CD4-positive, alpha-beta T cell treated with Interleukin-1 beta for 1 hour (primary cell): ENCODE measurements at places on chromosomes 5 and 9.

DNA sequence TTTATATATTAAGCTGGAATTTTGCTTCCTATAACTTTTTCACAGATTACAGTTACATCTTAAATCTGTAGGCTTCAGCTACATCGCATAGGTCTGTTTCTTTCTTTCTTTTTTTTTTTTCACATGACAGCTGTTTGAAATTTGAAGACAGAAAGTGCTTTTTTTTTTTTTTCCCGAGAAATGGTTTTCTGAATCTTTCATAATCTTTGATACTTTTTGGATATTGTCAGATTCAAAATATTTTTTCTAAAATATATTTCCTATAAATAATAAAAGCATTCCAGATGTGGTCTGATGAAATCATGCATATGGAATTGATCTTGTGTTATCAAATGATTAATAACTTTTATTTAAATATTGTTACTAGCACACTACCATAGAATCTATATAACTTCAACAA lies 212.2 kb downstream of the TAF11L14 start:
- DNase-seq, result no peak

DNA sequence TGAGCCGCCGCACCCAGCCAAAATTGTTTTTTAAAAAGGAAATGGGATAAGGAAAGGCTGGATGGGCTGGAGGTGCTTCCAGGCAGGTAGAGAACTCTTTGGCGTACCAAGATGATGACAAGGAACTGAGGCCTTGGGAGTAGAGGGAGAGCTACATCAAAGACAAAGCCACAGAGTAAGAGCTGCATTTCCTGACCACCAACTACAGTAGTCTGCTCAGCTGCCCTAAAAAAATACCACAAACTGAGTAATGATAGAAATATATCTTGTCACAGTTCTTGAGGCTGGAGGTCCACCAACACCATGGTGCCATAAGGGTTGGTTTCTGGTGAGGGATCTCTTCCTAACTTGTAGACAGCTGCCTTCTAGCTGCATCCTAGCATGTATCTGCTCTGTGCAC lies 8.2 kb downstream of the OR1K1 start:
- DNase-seq, result no peak

DNA sequence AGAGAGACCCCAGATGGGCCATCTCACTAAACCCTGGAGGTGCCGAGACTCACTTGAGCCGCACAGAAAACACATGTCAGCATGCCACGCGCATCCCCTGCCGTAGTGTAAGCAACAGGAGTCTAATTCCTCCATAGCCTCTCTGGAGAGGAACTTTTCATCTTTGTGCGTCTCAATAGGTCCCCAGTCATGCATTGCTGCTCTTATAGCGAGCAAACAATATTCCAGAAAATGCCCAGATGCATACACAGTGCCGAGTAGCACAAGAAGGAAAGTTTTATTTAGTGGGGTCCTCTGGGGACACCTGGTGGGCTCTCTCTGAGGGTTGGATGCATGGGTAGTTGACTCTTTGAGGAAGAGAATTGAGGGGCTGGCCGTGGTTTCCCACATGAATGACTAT lies 97.9 kb upstream of the DAP start:
- no peak for DNase-seq

DNA sequence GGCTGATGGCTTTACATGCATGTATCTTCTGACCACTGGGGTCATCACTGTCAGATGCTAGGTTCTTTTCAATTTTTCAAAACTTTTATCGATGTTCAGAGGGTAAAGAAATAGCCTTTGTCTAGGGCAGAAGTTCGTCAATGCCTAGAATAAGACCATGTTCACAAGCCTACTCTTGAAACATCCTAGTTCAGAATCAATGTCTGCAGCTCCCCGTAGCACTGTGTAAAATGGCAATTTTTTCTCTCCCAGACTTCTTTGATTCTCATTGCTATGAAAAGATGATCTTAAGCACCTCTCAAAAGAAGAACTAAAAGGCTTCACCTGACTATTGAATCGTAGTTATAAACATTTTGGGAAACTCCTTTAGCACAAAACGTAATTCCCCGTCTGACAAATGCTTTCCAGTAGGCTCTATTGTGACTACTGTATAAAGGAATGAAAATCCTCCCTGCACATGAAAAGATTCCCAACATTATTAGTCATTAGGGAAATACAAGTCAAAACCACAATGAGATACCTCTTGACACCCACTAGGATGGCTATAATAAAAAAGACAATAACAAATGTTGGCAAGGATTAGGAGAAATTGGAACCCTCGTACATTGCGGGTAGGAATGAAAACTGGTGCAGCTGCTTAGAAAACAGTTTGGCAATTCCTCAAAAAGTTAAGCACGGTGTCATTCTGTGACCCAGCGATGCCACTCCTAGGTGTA lies 263.5 kb downstream of the ARHGAP26 start:
- no peak for DNase-seq

GRCh38 chr9:80156756-80157472 lies 585.1 kb downstream of the TLE4 start:
- DNase-seq, result no peak

DNA sequence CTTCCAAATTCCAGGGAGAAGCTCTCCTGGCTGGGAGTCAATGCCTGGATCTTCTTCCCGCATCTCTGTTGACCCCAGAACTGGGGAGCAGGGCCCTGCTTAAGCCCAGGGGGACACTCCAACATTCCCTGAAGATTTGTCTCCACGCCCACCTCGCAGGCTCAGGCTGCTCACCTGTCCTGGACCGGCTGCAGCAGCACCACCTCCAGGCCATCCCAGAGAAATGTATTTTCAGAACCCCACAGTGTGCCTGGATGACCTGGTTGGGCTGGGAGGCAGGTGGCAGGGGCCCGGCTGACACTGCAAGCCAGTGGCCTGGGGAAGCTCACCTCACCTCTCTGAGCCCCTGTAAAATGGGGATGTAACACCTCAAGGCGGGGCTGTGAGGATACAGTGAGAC lies 27.1 kb upstream of the ZBTB43 start:
- no peak for DNase-seq

DNA sequence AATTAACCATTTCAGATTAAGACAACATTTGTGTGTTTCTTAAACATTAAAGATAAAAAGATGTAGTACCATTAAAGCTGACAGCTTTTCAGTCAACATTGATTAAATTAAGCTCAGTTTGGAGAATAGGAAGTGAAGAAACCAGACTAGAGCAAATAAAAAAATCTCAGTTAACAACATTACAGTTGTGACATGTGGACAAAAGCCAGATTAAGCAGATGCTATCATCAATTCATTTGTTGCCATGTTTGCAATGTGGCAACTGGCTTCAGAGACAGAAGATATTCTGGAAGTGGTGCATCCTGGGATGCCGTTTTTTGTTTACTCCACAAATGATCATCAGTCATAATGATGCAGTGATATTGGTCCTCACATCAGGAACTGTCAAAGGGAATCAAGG lies 70.3 kb upstream of the CNTLN start:
- DNase-seq, result no peak

DNA sequence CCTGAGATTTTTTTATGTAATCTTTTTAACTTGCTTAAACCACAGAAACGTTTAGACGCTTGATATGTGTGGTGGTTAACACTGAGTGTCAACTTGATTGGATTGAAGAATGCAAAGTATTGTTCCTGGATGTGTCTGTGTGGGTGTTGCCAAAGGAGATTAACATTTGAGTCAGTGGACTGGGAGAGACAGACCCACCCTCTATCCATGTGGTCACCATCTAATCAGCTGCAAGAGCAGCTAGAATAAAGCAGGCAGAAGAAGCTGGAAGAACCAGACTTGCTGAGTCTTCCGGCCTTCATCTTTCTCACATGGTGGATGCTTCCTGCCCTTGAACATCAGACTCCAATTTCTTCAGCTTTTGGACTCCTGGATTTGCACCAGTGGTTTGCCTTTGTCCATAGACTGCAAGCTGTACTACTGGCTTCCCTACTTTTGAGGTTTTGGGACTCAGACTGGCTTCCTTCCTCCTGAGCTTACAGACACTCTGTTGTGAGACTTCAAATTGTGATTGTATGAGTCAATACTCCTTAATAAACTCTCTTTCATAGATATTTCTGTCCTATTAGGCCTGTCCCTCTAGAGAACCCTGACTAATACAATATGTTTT lies 816.0 kb upstream of the CDH9 start:
- no peak for DNase-seq

GRCh38 chr9:72460342-72461312 lies 60.8 kb upstream of the TMC1 start:
- DNase-seq, result no peak

DNA sequence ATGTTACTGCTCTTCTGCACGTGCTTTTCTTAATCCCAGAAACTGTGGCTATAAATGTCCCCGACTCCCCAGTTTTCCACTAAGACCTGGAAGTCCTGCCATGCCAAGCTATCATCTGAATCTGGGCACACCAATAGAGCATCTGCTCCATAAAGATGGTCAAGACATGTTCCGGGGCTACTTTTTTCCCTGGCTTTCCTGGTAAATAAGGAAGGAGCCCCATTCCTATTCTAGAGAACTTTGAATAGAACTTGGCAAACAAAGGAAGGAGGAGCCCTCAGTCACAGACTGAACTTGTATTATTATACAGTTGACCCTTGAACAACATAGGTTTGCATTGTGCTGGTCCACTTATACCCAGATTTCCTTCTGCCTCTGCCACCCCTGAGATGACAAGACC lies 182.9 kb downstream of the CCDC192 start:
- DNase-seq, result no peak

DNA sequence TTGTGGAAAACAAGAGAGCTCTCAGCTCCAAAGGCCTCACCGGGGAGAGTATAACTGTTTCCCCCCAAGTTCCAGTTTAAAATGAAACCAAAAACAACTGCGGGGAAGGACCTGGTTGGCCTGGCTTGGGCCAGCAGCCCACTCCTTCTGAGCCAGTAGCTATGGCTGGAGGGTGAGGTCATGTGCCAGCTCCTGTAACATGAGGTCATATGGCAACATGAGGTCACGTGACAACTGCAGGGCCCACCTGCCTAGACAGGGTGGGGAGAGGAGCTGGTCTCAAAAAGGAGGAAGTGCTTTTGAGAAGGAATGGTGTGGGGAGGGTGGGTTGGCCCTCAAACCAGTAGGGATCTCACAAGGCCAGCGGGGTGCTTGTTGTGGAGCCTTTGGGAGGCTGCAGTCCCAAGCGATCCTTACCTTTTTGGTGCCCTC lies 29.3 kb upstream of the CRB2 start:
- no peak for DNase-seq

- DNase-seq, result no peak
Measured at GRCh38 chr5:95080441-95080840, 204.5 kb downstream of the MCTP1 start.

DNA sequence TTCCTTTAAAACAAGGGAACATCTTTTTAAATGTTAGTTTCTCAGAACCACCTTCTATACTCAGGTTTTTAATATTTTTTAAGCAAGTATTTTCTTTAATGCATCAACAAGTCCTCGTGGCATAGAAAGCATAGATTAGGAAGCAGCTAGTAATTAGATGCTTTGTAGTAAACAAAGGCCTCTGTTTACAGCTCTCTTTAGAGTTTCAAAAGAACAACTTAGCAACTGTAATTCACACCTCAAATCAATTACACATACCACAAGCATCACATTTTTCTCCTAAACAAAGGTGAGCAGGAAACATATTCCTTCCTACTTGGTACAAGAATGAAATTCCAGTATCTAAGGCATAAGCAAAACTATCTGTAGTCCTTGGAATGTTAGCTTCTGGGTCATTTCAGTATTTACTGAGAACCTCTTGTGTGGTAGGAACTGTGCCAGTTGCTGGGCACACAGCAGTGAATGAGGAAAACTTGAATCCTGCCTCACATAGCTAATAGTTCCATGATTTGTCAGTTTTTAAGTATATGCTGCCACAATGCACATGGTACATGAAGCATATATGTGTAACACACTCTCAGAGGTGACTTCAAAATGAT lies 249.1 kb downstream of the CEMIP2 start:
- no peak for DNase-seq

DNA sequence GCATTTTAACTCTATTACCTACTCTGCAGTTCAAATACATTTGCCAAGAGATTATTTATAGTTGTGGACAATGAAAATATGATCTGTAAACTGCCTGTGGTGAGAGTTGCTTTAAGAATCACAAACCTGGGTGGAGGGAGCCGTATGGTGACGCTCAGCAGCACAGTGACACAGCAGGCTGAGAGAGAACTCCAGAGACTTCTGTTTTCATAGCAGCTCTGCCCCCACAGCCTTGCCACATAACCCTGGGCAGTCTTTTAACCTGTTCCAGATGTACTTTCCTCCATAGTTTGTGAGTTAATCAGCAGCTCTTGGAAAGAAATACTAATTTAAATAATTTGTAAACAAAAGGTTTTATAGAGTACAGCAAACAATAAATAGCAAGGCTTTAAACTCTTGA lies 450.5 kb downstream of the ELAVL2 start:
- DNase-seq, result no peak

GRCh38 chr5:82257729-82258128 lies 20.4 kb downstream of the RPS23 start:
- DNase-seq, result no peak

GRCh38 chr9:117437283-117437682 lies 22.4 kb upstream of the ASTN2 start:
- DNase-seq, result no peak

- DNase-seq, result no peak
Measured at GRCh38 chr9:113775749-113776148, 100.4 kb upstream of the ZNF618 start.

GRCh38 chr5:121668635-121669034 lies 183.0 kb upstream of the FTMT start:
- DNase-seq, result no peak

GRCh38 chr5:218457-219291 lies 554 bp downstream of the SDHA start:
- DNase-seq, result no peak

DNA sequence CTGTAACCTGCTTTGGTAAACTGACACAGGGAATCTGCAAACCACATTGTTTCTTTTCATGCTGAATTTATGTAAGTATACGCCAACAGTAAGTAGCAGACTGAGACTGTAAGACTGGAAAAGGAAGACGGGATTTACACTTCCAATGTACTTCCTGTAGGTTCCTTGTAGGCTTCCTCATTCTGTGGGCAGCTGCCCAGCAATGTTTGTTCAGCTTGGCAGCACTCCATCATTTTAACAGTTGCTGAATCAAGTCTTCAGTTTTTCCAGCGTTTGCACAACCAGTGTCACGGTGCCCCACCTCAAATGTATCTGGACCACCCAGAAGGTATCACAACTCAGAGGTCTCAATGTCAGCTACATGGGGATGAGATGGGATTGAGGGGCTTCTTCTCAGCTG lies 232.6 kb downstream of the PRDM9 start:
- no peak for DNase-seq

GRCh38 chr5:170444969-170445505 lies 55.9 kb upstream of the KCNMB1 start:
- no peak for DNase-seq

DNA sequence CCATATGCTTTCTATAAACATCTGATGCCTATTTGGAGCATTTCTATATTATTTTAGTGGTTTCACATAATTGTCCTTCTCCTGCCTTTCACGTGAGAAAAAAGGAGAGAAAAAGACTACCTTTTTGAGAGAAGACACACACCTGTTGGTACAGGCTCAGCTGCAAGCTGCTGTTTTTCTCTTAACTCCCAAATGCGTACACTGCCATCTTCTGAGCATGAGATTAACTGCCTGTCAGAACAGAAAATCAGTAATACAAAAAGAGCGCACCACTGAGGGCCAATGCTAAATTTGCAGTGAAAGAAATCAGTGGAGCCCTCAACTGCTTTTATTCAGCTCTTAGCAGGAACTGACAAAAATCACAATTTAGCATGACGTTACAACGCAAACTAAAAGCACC lies 54.9 kb downstream of the WDR41 start:
- no peak for DNase-seq
